ENCODE measurements at places on chromosomes 4 and X.

DNA sequence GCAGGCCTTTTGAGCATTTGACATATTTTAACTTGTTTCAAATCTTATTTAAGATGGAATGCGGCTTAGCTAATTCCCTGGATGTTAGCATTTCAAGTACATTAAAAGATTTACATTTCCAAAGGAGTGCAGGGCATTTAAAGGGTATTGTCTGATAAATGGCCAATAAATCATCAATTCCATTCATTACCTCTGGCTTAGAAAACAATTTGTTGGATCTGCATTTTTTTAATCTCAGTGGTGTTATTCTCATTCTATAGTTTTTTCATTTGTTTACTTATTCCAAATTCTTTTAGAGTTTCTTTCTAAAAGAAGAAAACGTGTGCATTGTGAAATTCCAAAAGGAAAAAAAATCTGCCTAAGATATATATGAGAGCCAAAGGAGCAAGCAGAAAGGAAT, 1.3 kb upstream of the NLRP2B start:
- DNase-seq: no peak

- DNase-seq: no peak
These were observed 1410.9 kb downstream of the PCDH18 start for GRCh38 chr4:136121426-136121825.

GRCh38 chr4:7531640-7531994, 96.9 kb upstream of the PSAPL1 start:
- DNase-seq: no peak

GRCh38 chrX:69028761-69029120, 136.5 kb downstream of the PJA1 start:
- no peak for DNase-seq

DNA sequence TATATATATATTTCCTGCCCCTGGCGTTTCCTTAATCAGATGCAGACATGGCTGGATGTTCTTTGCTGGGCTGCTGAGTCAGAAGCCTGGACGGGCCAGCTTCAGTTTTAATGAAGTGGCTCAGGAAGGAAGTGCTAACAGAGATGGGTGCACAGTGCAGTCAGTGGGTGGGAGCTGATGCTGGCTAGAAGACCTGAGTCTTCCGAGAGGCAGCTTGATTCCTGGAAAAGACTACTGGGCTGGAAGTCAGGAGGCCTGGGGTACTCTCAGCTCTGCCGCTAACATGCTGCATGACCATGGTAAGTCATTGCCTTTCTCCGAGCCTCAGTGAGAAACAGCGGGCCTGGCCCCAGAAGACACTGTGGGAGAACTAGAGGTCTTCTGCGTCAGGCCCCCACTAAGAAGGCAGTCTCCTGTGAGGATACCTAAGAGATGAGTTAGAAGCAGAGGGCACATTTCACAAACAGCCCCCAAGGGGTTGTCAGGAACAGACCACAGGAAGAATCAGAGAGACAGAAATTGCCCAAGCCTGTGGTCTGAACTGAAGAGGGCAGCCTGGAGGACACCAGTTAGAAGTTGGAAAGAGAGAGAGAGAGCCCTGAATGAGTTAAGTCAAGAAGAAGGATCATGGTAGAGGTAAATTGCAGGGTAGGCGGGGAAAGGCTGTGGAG, 8.3 kb upstream of the CD40LG start:
- DNase-seq: no peak

DNA sequence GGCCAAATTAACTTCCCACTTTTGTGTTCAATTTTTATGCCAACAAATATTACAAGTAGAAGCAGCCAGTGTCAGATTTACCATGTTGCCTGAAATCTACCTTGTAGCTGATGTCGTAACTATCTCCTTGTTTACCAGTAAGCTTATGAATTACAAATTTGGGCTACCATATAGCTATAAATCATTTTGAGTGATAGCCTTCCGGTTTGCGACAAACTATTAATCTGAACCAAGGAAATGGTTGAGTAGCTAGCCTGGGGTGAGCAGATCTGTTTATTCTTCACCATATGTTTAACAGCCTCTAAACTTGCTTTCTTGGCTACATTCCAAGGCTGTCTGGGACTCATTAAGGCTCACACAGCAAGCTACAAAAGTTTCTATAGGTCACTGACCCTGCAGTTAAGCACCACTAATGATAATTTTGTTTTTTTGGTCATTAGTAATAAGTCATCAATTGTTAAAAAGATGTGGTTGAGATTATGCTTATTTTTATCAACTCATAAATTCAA, 218.7 kb upstream of the SPOCK3 start:
- DNase-seq: no peak

DNA sequence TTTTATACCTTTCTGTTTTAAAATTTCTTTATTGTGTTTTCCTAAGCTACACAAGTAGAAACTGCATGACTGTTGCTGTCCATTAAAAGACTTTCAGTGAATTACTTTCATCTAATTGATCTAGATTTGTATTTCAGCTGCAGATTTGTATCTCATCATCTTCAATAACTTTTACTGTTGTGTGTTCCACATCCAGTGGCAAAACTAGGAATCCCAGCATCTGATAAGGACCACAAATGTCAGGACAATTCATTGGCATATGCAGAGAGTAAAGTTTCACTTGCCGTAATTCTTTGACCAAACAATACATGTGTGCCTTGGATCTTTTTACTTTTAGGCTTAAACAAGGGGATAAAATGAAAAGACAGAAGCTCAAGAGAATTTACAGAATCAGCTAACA, 112.6 kb downstream of the FBXO8 start:
- DNase-seq: no peak

DNA sequence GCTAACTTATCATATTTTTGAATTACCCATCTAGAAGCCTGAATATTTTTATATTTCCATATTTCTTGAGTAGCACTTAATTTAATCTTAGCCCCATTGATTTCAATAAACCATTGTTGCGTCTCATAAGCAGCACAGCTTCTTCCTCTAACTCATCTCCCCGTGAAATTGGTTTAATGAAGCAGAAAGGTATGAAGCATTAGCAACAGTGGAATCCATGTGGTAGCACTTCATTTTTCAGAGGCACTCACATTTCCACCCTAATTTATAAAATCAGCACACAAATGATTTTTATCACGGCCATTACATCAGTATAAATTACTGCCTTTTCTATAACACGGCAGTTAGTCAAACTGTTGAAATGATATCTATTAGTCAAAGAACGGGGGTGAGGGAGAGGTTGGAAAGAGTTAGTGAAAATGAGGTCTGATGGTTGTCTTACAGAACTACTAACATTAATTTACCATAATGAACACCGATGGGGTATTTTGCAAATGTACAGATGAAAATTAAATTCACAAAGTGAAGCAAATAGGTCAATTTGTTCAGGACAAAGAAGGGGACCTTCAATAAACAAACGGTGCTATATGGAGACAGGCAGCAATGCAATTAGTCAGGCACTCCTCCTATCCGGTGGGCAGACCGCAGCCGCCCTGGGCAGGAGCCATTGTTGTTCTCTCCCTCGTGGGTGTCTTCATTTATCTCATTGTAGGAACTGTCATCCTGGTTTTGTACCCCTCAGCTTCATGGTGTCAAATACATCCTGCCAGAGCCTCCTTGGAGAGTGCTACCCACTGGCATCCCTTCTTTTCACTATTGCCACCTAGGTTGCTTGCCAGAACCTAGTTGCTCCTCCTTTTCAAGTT, 205.7 kb downstream of the SOX3 start:
- no peak for DNase-seq

GRCh38 chr4:105808750-105809041, 86.6 kb upstream of the NPNT start:
- DNase-seq: no peak

- no peak for DNase-seq
These were observed 24.5 kb downstream of the RBMX start for GRCh38 chrX:136856050-136856449.

GRCh38 chrX:2903366-2903765, 25.8 kb downstream of the ARSD start:
- DNase-seq: no peak

- DNase-seq: no peak
These were observed 666.4 kb downstream of the TECRL start for GRCh38 chr4:63742882-63743281.

DNA sequence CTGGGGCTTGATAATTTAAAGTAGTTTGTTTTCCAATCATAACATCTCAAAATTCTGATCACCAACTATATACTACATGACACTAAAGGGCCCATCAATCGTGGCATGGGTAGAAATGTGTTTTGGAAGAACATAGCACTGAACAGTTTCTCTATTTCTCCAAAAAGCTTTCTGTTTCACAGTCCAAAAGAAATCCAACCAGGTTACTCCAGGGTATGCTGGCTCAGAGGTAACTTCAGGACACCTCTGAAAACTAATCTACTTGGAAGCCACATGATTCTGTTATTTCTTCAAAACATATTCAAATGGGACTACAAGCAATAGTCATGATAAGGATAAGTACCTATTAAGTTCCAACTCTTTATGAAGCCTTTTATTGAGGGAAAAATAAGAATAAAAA, 8.3 kb downstream of the PHKA1 start:
- no peak for DNase-seq

DNA sequence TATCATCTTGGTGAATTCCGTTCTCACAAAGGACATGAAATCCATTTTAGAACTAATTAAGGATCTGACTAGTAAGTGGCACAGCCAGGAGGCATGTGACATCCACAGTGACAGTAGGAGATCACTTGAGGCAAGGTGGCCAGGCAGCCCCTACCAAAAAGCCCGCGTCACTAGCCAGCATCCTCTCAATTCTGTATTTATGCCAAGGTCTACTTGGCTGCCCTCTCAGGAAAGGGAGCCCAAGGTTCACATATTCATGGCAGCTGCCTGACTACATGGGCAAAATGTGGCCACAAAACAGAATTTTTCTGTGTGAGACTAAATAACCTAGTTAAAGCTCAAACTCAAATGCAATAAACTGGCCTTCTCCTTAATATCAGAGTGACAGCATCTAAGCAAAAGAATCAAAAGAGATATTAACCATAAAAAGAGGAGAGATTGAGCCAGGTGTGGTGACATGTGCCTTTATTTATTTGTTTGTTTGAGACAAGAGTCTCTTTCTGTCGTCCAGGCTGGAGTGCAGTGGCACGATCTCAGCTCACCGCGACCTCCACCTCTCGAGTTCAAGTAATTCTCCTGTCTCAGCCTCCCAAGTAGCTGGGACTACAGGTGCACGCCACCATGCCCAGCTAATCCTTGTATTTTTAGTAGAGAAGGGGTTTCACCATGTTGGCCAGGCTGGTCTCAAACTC, 51.5 kb downstream of the SLC9A7 start:
- DNase-seq: no peak

DNA sequence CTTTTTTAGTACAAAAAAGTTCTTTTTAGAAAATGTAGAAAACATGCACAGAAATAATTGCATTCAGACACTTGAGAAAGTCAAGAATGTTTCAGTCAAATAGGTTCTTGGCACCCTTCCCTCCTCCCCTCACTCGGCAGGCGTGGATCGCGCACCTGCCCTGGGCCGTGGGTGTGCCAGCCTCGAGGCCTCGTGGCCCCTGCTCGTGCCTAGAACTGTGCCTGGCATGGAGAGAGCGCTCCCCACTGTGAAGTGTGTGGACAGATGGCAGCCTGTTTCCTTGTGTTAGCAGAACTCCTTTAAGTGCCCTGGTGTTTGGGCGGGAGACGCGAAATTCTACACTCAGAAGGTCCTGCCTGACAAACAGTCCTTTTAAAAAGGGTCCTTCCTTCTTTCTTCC, 14.7 kb downstream of the RGS12 start:
- no peak for DNase-seq

DNA sequence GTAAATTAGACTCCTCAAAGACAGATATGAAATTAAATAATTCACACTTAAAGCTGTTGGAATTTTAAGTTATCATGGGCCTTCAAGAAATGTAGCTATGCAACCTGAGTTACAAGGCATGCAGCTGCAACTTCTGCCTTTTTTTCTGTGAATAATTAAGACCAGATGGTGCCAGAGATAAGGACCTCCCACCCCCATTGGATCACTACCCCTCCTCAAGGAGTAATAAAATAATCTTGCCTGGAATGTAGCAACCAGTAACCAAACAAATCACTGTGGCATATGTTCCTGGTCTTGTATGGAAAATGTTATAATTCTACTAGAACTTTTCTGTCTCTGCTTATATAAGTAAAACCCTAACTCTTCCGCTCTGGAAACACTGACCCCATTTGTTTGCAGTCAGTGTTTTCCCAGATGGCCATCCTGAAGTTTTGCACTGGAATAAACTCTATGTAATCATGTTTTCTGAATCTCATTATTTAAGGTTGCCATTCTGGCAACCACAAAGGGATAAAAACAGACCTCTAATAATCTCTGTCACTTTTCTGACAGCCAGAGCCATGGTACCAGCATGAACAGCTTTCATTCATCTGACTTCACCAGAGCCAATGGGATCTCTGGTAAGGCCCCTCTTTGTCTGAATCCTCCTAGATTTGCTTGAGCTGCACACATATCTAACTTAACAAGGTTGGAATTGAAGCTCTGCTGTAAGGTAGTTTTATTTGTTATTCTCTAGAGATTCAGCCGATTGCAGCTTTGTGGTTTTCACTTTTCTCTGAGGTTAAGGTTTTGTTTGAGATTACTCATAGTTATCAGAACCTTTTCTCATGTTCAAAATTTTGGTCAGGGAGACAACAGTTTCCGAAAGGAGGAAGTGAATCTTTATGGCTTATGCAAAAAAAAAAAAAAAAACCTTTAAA, 274.6 kb downstream of the NAF1 start:
- DNase-seq: no peak
